ENCODE measurements at places on chromosomes 7 and 10.

DNA sequence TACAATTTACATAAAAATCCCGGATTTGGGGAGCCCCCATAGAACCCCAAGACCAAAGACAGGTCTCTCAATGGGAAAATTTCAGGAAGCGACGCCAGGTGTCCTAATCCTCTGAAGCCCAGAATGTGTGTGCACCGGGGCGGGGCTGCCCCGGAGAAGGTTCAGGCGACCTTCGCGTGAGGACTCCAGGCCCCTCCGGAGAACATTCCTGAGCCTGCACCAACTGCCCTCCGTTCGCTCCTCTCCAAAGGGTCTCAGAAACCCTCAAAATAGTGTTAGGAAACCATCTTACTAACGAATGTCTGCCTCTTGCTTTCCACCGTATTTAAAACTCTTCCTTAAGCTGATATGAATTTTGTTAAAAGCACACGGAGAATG, 78.5 kb upstream of the INSIG1 start:
- DNase-seq = no peak

GRCh38 chr7:101021703-101022102, 1.8 kb downstream of the MUC17 start:
- DNase-seq = no peak

- peak; percentile 63 for DNase-seq
Measured at GRCh38 chr7:5630670-5631069, 150.8 kb downstream of the RNF216 start.

DNA sequence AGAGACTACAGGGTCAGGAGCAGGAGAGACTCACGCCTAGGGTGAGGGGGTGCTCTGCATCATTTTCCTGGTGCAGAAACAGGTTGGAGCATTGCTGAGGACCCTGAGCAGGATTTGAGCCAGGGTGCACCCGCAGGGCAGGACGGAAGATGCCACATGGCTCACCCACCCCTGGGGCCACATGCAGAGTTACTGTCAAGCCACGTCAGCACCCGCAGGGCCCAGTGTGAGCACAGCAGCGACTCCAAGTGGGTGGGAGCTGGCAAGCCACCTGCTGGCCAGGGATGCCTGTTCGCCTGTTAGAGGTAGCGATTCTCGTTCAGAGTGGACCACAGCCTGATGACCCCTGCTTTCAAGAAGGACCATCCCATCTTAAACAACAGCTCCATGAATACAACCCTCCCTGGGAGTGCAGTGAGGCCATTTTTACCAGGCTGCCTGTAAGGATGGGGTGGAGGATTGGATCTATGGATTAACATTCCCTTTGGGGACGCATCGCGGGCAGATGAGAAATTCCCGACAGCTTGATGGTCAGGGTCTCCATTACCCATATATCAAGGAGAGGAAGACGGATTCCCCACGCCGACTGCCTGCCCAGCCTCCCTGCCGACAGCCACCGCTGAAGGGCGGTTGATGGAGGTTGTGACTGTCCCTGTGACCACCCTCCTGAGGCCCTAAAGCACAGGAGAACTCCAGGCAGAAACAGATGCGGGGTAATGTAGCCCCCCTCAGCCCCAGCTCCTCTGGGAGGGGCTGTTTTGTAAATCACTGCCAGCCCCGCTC, 101.1 kb upstream of the RET start:
- no peak for DNase-seq

DNA sequence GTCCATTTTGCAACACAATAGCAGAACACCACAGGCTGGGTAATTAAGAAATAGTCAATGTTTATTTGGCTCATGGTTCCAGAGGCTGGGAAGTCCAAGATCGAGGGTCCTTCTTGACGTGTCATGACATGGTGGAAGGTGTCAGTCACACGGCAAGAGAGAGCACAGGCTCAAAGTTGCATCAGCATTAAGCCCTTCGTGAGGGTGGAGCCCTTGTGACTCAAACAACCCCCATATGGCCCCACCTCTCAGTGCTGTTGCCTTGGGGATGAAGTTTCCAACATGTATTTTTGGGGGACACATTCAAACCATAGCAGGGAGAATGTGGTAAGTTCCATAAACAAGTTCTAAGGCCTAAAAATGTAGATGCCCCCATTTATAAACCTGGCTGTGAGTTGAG, 24.6 kb upstream of the GTPBP4 start:
- no peak for DNase-seq

DNA sequence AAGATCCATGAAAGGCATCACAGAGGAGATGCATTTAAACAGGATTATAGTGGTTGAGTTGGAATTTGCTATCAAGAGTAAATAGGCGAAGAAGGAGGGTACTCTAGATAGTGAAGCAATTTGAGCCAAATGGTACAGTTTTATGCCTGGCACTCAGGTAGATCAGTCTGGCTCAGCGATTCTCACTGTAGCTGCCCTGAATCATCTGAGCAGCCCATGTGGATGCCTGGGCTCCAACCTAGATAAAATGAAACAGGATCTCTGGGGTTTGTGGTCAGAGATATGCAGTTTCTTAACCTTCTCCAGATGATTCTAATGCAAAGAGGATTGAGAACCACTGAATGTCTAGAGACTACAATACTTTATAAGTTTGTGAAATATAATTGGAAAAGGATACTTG, 282.0 kb upstream of the FZD1 start:
- no peak for DNase-seq

DNA sequence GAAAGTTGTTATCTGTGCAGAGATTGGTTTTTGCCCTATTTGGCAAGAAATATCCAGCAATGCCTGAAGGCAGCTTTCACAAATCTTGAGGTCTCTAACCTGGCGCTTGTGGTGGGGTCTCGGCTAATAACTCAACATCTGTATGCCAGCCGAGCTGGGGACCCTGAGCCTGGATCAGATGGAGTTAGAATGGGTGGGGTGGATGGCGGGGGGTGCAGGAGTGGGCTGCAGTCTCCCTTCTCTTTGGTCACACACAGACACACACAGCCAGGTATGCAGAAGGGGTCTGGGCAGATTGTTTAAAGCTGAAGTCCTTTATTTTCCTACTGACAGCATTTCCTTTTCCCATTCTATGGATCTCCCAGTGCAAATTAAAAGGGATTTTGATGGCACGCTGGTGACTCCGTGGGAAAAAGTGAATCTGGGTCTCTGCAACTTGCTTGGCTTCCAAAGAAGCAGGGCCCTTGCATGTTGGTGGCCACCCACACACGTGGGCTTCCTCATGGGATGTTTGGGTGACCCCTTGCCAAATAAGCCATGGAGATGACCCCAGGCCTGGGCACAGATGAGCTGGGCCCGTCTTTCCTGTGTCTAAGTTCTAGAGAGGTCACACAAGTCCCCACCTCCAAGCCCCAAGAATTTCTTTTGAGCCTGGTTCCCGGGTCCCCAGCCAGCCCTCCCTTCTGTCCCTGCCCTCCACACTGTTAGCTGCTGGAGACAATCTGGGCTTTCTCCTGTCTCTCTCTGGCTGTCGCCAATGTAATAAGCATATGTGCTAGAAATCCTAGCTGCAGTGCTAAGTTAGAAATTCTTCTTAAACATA, 39.9 kb upstream of the EMX2 start:
- DNase-seq = no peak

GRCh38 chr10:69733791-69734261, 67.9 kb upstream of the COL13A1 start:
- DNase-seq = no peak

DNA sequence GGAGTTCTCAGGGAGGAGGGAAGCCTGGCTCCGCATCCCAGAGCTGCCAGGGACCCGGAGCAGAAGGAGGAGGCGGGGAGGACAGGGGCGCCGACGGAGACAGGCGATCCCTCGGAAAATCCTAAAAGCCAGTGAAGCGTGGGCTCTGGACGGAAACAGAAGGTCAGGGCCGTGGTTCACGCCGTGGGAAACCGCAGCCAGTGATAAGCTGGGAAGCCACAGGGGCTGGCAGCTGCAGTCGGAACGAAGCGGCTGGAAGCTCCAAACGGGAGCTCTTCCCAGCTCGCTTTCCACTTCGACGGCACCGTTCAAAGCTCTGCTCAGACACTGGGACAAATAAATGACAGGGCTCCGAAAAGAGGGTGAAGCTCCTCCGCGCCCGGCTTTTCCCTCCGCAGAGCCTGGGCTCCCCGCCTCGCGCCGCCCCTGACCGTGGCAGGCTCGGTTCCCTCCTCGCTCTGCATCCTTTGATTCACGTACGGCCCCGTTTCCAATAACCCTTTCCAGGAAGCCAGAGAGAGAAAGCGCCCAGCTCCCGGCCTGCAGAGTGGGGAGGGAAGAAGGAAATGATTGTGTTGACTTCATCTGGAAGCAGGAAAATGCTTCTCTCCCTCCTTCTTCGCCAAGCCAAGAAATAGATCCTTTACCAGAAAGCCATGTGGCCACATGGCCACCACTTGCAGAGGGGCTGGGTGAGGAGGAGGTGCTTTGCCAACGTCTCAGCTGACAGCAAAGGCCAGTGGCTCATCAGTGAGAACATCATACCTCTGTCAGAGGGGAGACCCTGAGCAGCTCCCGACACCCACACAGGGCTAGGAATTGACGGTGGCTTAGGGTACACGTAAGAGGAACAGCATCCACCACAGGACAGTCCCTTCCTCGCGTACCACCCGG, 57.4 kb downstream of the ADRB1 start:
- no peak for DNase-seq
